Fibroblast of skin of left quadriceps (primary cell): ENCODE measurements at places on chromosomes 3 and 15.

DNA sequence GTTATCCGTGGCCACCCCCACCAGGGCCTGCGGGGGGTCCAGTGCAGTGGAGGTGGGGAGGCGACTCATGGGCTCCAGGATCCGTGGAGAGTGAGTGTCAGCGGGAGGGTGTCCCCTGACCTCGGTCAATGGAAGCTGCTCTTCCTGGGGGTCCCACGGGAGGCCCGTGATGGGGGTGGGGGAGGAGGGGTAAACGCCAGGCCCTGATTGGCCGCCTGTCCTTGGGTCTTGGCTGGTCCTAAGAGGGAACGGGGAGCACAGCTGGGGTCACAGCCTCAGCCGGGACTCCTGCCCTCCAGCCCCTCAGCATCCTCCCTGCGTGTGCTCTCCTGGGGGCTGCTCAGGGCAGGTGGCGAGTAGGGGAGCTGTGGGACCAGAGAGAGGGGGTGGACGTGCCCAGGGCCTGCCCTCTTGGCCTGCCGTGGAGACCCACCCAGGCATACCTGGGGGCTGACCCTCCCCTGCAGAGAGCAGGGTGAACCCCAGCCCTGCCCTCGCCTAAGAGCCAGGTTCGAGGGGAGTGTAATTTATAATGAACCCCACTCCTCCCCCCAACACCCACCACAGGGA lies 184.6 kb downstream of the GOLGA6L6 start:
- no peak for DNase-seq

- DNase-seq: no peak
Measured at GRCh38 chr3:98343647-98344507, 9.8 kb upstream of the OR5K4 start.

- DNase-seq: no peak
Measured at GRCh38 chr3:44232407-44232806, 9.3 kb upstream of the TOPAZ1 start.

DNA sequence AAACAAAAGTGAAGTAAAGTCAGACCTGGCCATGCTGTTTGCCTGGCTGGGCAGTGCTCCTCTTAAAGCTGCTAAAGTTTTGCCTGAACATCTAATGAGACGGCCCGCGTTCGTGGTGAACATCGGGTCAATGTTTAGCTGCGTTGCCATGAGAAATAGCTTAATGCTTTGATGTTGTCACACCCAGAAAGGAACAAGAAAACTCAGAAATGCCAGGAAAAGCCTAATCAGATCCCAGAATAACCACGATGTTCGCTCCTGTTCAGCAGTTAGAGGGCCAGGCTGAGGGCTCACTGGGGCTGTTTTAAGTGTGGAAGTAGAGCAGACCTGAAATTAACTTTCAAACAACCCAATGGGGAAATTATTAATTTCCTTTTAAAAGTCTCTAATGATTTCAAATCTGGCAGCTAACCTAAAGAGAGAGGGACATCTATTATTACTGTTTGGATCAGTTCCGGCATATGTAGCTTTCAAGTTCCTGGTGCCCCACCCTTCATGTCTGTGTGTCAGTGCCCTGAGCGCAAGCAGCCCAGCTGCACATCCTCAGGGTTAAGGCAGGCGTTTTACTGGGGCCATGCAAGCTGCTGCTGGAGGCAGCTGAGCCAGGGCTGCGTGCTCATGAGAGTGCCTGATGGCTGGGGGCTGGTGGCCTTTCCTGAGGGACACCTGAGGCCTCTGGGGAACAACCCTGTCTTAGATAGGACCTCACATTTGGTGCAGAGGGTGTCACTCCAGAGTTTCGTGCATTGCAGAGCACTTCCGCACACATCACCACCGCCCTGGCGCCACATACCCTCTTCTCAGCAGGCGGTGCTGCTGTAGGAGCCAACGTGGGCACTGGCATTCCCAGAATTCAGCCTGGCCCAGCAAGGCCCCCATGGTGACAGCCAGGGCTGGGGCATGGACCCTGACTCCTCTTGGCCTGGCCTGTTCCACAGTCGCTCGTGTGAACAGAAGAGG lies 76.6 kb downstream of the LRRK1 start:
- no peak for DNase-seq

DNA sequence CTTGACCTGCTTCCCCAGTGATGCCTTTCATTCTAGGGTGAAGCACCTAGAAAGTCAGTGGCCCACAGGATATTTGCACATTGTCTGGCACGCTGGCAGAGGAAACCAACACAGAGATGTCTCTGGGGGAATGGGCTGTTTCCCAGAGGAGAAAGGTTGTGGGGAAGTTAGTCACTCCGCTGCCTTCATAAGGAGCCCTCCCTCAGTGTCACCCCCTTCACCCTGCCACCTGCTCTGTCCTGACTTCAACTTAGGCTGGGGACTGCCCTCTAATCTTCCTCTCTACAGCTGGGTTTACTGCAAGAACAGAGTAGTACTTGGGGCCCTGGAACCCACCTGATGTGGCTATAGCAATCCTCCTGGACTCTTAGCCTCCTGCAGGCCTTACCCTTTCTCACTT lies 5.7 kb downstream of the KLHDC8B start:
- no peak for DNase-seq

DNA sequence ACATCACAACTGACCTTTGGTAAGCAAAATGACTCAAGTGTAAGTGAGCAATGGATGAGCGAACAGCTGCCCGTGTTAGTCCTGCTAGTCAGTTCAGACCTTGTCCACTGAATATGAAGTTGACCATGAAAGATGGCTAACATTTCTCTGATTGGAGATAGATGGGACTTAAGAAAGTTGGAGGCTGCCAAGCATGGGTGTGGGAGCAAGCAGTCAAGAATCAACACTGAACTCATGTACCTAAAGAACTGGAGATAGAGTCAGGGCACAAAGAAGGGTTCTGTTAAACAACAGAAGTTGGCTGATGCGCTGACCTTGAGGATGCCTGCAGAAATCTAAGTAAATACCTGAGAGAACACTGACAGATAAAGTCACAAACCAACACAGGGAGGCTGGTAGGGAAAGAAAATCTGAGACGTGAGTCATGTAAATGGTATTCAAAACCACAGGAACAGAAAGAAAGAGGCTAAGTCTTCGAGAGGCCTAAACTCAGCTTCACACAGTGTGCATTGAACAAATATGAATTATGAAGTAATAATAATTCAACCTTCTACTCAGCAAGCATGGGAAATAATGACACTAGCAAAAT lies 30.7 kb upstream of the ANPEP start:
- DNase-seq: peak; percentile 86

- no peak for DNase-seq
Measured at GRCh38 chr3:24937228-24937627, 442.6 kb upstream of the THRB start.

DNA sequence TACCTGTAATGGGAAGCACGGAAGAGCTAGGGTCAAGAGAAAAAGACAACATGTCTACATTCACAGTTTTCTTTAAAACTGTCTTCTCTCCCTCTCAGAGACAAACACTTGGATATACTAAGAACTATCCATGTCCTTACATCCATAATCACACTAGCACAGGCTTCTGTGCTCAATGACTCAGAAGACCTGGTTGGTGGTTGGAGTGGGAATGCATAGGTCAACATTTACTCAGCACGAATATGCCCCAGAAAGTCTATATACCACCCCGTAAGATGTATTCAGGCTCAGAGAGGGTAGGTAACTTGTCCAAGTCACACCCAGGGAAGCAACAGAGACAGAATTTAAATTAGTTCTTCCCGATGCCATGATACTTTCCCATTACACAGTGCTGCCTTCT lies 891.1 kb downstream of the TUSC7 start:
- DNase-seq: no peak

GRCh38 chr3:127786353-127787070 lies 35.8 kb downstream of the MGLL start:
- peak; percentile 64 for DNase-seq

- peak; percentile 99 for DNase-seq
Measured at GRCh38 chr3:113084777-113085176, 94.0 kb downstream of the GTPBP8 start.

DNA sequence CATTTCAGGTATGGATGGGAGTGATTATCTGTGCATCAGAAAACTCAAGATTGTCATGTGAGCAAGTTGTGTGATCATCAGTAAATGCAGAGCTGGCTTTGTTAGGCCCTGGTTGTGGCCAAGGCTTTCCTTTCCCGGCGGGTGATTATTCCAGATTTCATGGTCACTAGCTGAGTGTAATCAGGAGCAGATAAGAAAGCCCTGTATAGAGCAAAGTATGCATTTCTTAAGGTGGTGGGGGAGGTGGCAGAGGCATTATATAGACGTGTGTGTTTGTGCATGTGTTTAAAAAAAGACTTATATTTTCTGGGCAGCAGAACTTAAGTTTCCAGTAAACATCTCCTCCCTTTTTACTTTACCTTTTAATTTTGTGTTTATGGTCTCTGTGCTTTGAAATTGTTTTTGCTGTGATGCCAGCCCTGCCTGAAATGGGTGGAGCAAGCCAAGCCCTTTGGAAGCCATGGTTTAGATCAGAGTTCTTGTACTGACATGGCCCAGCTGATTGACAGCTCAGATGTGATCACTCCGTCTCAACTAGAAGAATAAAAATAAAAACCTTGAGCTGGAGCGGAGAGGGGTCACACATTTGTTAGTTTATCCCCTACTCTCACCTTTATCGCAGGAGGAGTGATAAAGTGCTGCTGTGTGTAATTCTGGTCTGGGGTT lies 22.2 kb downstream of the SMAD3 start:
- DNase-seq: no peak

DNA sequence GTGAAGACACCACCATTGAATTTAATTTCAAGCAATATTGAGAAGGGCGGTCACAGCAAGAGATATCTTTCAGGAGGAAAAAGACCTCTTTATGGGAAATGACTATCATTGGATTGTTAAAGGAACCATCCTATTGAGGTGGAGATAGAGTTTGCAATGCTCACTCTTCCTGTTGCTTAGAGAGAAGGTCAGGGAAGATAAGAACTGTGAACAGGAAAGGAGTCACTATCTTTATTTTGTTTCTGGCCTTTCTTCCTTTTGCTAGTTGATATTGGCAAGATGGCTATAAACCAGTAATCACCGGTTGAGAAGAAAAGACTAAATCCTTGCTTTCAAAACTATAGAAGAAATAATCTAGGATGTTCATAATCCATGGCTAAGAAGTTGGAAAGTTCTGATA lies 112.1 kb upstream of the TMEM108 start:
- DNase-seq: no peak

GRCh38 chr3:58617338-58617761 lies 40.2 kb upstream of the FAM107A start:
- DNase-seq: no peak

DNA sequence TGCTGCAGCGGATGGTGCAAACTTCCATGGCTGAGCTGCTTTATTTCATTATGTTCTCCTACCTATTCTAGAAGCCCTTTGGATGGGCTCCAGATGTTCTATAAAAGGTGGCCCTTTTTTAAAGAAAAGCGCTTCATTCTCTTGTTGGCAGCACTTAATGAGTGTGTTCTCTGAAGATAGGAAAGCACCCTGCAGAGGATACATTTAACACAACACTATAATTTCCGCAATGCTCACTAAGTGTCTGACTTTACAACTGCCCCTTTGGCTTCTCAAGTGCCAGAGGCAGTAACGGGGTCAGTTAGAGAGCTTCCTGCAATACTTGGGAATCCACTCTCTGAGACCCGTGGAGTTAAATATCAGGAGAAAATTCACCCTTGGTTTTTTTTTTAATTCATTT lies 88.1 kb downstream of the MDFIC2 start:
- no peak for DNase-seq

- no peak for DNase-seq
Measured at GRCh38 chr3:69864141-69864540, 124.9 kb downstream of the MITF start.

- DNase-seq: no peak
Measured at GRCh38 chr15:101432982-101433381, 56.5 kb downstream of the PCSK6 start.

DNA sequence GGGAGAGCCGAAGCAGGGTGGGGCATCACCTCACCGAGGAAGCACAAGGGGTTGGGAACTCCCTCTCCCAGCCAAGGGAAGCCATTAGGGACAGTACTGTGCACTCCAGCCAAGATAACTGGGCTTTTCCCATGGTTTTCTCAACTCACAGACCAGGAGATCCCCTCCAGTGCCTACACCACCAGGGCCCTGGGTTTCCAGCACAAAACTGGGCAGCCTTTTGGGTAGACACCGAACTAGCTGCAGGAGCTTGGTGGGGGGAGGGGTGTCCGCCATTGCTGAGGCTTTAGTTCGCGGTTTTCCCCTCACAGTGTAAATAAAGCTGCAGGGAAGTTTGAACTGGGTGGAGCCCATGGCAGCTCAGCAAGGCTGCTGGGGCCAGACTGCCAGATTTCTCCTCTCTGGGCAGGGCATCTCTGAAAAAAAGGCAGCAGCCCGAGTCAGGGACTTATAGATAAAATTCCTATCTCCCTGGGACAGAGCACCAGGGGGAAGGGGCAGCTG lies 129.6 kb upstream of the LMCD1 start:
- no peak for DNase-seq

- DNase-seq: no peak
Measured at GRCh38 chr3:29695201-29695600, 414.3 kb downstream of the RBMS3 start.

DNA sequence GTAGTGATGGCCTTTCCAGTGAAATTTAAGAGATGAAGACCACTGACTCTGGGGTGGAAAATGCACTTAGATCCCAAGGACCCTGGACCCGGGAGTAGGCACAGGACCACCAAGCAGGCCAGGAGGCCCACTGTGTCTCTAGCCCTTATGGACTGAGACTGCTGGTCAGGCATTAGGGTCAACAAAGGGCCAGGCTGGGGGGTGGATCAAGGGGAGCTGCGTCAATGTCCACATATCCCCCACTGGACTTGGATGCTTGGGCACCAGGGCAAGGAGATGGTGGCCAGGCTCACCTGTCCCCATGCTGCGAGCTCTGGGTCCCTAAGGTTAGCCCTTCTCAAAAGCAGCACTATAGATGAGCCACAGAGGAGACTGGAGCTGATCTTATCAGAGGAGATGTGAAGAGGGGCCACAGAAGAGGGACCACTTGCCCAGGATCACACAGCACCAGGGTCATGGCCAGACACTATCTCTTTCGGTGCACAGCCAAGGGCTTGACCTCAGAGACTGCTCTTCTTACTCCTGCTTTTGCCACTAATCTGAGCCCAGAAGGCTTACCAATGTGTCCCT lies 14.7 kb downstream of the RAB6B start:
- no peak for DNase-seq

DNA sequence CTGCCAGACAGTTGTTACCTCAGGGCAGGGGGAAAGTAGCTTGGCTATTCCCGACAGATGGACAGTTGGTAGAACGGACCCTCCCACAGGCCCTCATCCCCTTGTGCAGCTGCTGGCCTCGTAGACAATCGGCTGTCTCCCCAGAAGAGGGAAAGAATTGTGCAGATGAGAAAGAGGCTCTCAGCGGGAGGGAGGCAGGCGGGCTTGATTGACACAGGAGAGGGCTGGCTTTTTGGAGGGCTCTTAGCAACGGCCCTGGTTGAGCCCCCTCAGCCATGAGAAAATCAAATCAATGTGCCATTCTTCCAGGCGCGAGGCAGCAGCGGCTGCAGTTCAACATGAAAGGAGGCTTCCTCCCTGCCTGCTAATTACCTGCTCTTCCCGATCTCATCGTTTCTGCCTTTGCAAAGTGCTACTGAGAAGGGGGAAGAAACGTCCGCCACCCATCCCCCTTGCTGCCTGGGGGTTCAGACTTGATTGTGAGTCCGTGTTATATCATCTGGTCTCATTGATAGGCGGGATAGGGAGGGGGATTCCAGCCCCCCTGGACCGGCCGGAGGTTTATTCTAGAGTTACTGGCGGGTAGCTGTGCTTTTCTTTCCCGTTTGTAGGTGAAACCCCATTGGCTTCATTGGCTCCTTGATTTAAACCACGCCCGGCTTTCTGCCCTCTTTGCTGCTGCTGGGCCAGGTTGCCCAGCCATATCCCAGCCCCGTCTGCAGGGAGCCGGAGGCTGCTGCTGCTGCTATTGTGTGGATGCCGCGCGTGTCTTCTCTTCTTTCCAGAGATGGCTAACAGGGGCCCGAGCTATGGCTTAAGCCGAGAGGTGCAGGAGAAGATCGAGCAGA lies at the start of gene TAGLN3:
TAGLN3 (plus strand) TSS at position 287 of the 848 bp plus-strand sequence; CDS start at position 788, 501 bp downstream.
- DNase-seq: no peak
